ENCODE measurements at places on chromosomes 5 and 9.

DNA sequence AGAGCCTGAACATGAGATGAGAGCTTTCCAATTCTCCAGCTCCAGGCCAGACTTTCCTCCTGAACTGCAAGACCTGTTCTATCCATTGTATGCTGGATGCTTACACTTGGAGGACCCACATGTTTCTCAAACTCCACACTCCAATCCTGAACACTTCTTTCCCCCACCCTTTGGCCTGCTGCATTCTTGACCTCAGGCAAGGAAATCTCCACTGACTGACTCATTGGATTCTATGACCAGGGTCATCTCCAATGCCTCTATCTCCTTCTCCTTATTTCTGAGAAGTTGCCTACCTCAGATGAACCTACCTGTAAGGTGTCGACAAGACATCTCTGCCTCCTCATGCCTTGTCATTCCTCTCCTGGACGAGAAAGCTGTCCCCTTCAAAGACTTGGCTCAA is 153.6 kb downstream of the CRB2 start:
- DNase-seq, result no peak

GRCh38 chr5:32814141-32814540 is 103.0 kb downstream of the NPR3 start:
- DNase-seq, result no peak

- DNase-seq, result no peak
Observed at GRCh38 chr5:4758550-4758949, 381.6 kb upstream of the ADAMTS16 start.

- DNase-seq, result no peak
Observed at GRCh38 chr5:95900383-95900958, 61.2 kb downstream of the ELL2 start.

Measured in CMK (cell line).